Renal pelvis (tissue), 12 donors: ENCODE measurements at places on chromosomes 3 and 15. TPM values are rescaled to one million over a fixed set of nuclear protein-coding genes. Genes with fewer than 3 reads are reported as not detected.
A peak's percentile ranks its signal among the peaks of the same experiment; 100 is the strongest.

GRCh38 chr3:71850654-71851053 lies 65.7 kb upstream of the PROK2 start:
- no peak for DNase-seq

DNA sequence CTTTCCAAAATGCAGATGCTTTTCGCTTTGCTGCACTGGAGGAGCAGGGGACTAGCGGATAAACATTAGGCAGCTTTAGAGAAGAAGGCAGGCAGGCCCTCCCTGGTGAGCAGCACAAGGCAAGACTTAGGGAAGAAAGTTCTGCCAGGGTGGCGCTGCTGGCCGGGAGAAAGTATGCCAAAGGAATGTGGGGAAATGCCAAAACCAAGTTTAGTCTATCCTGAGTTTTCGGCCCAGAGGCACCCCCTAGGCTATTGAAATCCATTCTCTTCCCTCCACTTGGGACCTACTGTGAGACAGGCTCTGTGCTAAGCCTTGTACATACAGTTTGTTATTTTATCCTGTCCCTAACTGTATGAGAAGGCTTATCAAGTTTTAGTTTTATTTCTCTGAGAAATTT lies 9.2 kb downstream of the SHC4 start:
- no peak for DNase-seq

DNA sequence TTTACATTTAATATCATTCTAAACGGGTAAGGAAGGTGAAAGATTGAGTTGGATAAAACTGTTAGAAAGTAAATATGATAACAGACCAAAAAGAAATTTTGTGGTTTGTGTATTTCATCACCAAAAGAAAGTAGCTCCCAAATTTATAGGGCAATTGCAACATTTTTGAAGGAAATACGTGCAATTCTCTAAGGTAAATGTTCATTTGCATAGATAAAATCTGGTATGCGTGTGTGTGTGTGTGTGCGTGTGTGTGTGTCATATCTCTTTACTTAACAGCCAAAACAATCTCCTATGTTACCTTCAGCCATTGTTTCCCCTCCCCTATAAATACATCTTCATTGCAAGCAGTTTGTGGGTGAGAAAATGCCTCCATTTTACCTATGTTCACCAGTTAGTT lies 208.4 kb downstream of the TNIK start:
- no peak for DNase-seq

DNA sequence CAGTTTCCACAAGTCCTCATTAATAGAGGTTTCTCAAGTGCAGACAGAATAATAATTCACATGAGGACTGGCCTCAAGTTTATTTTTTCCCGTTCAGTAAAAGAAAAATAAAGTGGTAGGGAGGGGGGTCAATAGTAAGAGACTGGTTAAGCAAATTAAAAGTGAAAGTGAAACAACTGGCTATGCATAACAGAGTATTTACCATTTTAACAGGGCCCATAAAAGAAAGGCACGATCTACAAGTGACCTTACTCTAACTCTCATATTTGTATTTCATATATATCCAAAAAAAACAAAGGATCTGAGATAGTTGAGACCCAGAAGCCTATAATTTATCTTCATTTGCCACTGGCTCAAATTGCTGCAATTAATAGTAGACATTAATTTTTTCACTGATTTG lies 686.3 kb downstream of the NTRK3 start:
- peak; percentile 34 for DNase-seq

DNA sequence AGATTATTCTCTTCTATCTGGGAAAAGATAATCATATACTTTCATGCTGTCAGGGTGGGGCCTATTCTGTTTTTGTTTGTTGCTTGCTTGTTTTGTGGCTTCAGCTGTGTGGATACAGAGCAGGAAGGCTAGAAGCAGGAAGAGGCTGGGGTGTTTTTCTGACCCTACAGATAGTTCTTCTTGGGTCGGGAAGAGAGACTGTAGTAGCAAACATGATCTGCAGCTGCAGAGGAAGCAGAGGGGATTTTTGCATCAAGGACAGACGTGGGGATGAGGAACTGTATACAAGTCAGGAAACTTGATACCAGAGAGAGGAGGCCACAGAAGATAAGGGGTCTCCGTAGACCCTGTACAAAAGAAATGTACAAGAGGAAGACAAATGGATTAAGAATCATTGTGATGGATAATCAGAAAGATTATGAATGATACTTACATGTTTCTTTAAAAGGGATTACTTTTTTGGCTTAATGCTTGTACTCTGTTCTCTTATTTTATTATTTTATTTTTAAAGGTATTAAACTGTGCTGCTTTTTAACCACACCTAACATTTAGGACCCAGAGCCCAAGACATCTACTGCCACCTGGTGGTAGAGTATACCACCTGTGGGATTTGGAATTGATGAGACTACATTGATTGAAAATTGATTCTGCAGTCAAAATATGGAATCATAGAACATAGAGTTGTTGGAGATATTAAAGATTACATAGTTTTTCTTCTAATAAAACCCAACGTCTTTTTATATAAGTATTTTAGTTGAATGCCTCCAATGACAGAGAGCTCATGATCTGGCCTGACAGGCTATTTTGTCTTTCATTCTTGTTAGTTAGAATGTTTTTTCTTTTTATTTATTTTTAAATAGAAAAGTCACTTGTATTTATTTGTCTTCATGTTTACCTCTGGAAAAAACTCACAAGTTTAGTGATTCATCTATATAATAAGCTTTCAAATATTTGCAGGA lies 87.3 kb upstream of the ROPN1 start:
- peak; percentile 35 for DNase-seq

- DNase-seq = no peak
Measured at GRCh38 chr3:100150473-100150872, 36.2 kb upstream of the FILIP1L start.

IL16 gene
- polyA plus RNA-seq = 5.2 TPM

DNA sequence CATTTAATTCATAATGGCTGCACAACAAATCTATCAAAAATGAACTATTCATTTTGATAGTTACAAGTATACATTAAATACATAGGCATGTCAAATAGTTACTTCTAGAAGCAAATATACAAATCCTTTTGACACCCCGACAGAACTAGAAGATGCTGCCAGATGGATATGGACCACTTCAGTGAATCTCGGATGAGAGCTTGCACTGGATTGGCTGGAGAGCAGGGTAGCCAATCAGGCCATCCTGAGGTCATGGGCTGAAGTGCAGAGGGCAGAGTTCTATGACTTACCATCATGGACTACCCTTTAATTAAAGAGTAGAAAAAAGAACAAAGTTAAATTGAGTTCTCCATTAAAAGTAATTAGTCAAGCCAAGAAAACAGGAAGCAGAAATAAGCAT lies 8.3 kb downstream of the CCNL1 start:
- DNase-seq = no peak

ANKRD34C gene
- polyA plus RNA-seq = 0.06 TPM

DNA sequence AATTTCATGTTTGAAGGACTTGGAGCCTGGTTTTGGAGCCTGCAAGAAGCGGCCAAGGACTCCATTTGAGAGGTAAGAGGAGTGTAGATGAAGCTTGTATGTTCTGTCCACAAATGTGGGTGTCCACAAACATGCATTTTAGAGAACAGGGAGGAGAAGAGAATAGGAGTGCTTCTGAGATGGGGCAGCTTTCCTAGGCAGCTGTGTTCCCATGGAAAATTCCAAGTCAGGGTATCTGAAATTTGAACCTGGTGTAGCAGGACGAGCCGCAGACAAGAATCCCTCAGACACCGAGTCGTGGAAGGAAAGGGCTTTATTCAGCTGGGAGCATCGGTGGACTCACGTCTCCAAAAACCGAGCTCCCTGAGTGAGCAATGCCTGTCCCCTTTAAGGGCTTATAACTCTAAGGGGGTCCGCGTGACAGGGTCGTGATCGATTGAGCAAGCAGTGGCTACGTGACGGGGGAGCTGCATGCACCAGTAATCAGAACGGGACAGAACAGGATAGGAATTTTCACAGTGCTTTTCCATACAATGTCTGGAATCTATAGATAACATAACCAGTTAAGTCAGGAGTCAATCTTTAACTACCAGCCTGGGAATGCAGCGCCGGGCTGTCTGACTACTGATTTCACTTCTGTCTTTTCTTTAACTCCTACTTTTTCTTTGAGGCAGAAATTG lies 71.4 kb upstream of the WDR72 start:
- DNase-seq = peak; percentile 40

GRCh38 chr3:179969525-179969924 lies 67.2 kb downstream of the PEX5L start:
- no peak for DNase-seq

SLC28A1 gene
- polyA plus RNA-seq = 6.4 TPM

DNA sequence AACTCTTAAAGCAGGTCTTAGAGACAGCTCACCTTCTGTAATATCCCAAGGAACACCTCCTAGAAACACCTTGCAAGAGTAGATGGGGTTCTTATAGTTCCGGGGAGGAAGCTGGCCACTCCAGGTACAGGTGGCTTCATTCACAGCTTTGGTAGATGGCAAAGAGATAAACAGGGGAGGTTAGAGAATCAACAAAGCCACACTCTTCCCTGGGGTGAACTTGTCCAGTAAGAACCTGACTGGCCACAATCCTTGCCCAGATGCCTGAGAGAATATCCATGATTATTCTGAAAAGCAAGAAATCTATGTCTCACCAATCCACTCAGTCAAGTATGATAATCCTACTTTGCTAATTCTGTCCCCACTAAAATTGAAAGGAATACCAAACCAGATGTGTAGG lies 13.6 kb upstream of the RPS17 start:
- no peak for DNase-seq

PGBD4 gene
- polyA plus RNA-seq = 1.7 TPM

GRCh38 chr3:21894459-21895340 lies 143.7 kb upstream of the ZNF385D start:
- DNase-seq = no peak

GRCh38 chr3:180402471-180403073 lies 199.4 kb upstream of the TTC14 start:
- no peak for DNase-seq

CPLX3 gene
- polyA plus RNA-seq = not detected

GRCh38 chr3:129837065-129837642 lies 56.4 kb downstream of the TMCC1 start:
- DNase-seq = no peak

HGD gene
- 117 TPM for polyA plus RNA-seq

DNA sequence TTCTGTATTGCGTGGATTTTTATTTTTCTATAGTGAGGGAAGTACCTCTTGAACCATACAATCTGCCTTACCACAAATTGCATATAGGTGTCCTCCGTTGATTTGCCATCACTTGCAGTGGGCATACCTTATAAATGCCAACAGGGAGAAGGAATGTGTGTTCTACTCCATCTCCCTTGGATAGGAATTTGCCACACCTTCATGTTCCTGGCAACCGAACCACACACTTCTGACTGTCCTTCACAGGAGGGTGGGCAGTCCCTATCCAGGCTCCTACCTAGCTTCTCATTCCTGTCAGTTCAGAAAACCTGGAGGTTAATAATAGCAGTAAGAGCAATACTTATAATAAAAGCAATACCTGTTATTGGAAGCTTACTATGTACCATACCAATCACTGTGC lies 357.7 kb downstream of the EFHB start:
- DNase-seq = no peak

IL5RA gene
- 1.0 TPM for polyA plus RNA-seq

DNA sequence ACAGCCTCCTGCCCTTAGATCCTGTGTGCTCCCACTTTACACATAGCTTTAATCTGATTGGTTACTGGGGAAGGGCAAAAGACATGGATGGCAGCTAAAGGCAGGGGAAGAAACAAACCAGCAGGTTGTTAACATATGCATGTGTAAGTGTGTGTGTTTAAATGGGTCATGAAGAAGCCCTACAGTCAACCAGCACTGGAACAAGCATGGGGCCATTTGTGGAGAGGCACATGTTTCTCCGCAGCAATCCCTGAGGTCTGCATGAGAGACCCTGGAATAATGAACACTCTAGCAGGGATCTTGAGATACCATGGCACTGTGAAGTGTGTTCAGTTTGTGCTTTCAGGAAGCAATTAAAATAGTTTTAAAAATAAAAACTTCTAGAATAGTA lies 6.0 kb downstream of the KLF13 start:
- DNase-seq = no peak

TRIM42 gene
- not detected for polyA plus RNA-seq

- no peak for DNase-seq
Measured at GRCh38 chr15:74290645-74291044, 54.5 kb downstream of the CCDC33 start.

DNA sequence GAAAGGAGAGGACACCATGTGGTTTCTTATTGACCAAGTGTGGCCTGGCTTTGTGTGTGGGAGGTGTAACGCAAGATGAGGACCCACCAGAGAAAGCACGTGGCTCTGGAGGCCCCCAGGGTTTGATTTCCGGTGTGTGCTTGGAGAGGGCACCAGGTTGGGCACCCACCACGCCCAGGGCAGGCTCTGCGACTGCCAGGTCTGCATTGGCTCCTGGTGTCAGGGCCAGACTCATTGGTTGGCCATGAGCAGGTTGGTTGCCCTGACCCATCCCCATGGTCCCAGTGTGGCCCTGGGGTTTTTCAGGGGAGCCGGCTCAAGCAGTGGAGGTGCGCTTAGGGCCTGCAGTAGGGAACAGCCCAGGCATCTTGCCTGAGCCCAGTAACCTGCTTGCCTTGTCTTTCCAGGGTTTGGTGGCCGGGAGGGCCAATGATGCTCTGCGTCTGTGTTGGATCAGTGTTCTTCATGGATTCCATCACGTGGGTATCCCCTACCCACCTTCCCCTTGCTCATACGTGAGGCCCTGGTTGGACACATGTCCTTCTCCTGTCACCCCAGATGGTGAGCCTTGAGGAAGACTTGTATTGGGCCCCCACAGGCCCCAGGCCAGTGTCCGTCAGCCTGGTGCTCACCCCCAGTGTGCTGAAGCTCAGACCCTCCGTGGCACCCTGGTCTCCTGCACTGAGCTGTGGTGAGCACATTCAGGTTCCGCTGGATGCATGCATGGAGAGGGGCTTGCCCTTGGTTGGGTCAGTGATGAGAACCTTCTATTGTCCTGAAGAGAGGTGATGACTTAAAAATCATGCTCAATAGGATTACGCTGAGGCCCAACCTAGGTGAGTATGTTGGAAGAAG lies 193.9 kb downstream of the UBE3A start:
- no peak for DNase-seq

GRCh38 chr3:158659454-158660237 lies 12.8 kb downstream of the LXN start:
- DNase-seq = peak; percentile 52

GRCh38 chr3:55858302-55858701 lies 371.2 kb upstream of the WNT5A start:
- no peak for DNase-seq

SCAANT1 gene
- 3.3 TPM for polyA plus RNA-seq

CCDC54 gene
- not detected for polyA plus RNA-seq

GP5 gene
- 0.71 TPM for polyA plus RNA-seq

SNURF gene
- 12.2 TPM for polyA plus RNA-seq

- DNase-seq = no peak
Measured at GRCh38 chr3:58452176-58452575, 18.5 kb upstream of the PDHB start.

ZNF639 gene
- 55.8 TPM for polyA plus RNA-seq

- no peak for DNase-seq
Measured at GRCh38 chr15:39602143-39602542, 21.3 kb downstream of the THBS1 start.

DNA sequence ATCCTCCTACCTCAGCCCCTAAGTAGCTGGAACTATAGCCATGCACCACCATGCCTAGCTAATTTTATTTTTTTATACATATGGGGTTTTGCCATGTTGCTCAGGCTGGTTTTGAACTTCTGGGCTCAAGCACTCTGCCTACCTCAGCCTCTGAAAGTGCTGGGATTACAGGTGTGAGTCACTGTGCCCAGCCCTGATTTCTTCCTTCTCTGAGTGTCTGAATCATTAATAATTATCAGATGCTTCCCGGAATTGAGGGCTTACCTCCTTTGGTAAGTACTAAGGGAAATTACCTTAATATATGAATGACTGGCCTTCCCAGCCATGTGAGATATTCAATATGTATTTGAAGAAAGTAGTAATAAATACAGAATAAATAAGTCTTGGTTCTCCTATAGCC lies 7.2 kb downstream of the CLPX start:
- DNase-seq = no peak
